Testis (tissue), 5 donors: ENCODE measurements at places on chromosomes 3 and 15.

DNA sequence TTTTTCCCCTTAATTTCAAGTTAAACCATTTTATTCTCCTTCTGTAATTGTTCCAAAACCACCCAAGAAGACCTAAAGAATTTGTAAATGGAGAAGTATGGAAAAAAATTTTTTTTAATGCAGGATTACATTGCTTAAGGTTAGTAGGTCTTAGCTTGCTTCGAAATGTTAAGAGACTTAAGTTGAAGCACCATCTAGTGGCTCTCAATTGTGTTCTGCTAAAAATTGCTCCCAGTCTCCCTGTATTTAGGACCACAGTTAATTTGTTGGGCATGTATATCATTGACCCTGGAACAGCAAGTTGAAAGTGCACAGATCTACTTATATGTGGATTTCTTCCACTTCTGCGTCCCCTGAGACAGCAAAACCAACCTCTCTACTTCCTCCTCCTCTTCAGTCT, 32.4 kb downstream of the CD200R1L start:
- DNase-seq: no peak
- no peak overlapping the region for H3K27ac ChIP-seq
- H3K27me3 ChIP-seq: no peaks in the 10 kb centered on the region
- no peaks in the 10 kb centered on the region for H3K36me3 ChIP-seq

GRCh38 chr15:99614749-99615288, 49.0 kb downstream of the MEF2A start:
- H3K4me1 ChIP-seq: no peaks in the 10 kb centered on the region
- H3K36me3 ChIP-seq: no peaks in the 10 kb centered on the region
- no peak overlapping the region for H3K27ac ChIP-seq
- no peak for DNase-seq

DNA sequence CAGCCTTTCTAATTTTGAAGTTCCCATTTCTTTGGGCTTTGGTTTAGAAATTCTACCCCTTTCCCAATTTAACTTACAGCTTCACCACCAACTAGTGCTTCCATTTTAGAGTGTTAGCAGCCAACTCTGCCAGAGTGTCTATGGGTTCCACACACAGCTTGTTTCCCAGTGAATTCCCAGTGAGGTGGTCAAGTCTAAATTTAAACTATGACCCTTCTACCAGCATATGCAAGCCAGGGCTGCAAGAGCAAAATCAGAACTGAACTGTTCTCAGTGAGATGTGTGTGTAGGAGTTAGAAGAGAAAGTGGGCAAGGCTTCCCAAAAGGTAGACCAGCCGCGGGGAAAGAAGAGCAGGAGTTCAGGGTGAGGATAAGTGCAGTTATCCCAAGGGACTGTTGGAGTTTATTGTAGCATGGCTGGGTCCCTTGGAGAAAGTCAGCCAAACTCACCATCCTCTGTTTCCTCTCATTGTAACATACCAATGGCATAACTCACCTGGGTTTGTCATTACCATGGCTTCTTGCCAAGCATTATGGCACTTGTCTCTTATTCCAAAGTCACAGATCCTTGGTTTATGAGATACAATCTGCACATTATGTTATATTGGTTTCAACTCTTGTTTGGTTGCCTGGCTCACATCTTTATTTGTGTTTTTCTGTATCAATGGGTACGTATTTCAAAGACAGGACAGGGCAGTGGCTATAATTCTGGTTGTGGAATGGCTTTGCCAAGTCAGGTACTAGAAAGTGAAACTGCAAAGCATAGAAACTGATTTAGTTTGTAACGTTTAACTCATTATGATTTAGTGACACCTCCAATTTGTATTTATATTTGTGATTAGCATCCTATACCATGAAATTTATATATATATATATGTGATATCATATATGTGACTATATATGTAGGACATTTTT, 130.2 kb upstream of the UMPS start:
- no peaks in the 10 kb centered on the region for H3K27me3 ChIP-seq
- no peaks in the 10 kb centered on the region for H3K4me1 ChIP-seq
- no peak for DNase-seq
- no peak overlapping the region for H3K27ac ChIP-seq

- no peaks in the 10 kb centered on the region for H3K27me3 ChIP-seq
- no peak overlapping the region for H3K27ac ChIP-seq
- H3K36me3 ChIP-seq: no peaks in the 10 kb centered on the region
- H3K4me1 ChIP-seq: no peaks in the 10 kb centered on the region
- no peak overlapping the region for H3K4me3 ChIP-seq
- no peak for DNase-seq
Observed at GRCh38 chr3:16739541-16740105, 134.4 kb upstream of the DAZL start.

DNA sequence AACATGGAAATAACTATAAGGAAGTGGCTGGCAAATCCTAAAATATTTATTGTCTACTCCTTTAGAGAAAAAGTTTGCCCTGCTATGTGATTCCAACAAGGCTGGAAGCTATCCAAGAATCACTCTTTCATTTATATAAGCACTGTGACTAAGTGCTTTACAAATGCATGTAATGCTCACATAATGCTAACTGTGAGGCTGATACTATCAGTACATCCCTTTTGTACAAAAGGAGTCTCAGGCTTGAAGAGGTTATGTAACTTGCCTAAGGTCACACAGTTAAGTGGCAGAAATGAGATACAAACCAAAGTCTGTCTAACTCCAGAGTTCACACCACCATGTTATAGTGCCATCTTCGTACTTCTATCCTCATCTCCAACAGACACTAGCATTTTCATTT, 17.0 kb downstream of the TOPBP1 start:
- no peaks in the 10 kb centered on the region for H3K4me1 ChIP-seq
- DNase-seq: no peak
- no peaks in the 10 kb centered on the region for H3K27me3 ChIP-seq
- no peaks in the 10 kb centered on the region for H3K36me3 ChIP-seq
